SJSA1 (cell line): ENCODE measurements at places on chromosomes 7 and 10. TPM values are rescaled to one million over a fixed set of nuclear protein-coding genes. Genes with fewer than 3 reads are reported as not detected.

- no peak for DNase-seq
- H3K36me3 ChIP-seq, result peaks cover 25% of the 10 kb centered on the region
- no peaks in the 10 kb centered on the region for H3K27me3 ChIP-seq
Observed at GRCh38 chr7:770741-771166, 43.7 kb upstream of the PRKAR1B start.

FAM180A gene
- 0.18 TPM in 1 of 2 replicates, not detected in the other for total RNA-seq

GRCh38 chr7:129713544-129713943 lies 102.0 kb downstream of the NRF1 start:
- H3K4me3 ChIP-seq, result no peak overlapping the region
- DNase-seq, result no peak
- no peak overlapping the region for H3K27ac ChIP-seq

DNA sequence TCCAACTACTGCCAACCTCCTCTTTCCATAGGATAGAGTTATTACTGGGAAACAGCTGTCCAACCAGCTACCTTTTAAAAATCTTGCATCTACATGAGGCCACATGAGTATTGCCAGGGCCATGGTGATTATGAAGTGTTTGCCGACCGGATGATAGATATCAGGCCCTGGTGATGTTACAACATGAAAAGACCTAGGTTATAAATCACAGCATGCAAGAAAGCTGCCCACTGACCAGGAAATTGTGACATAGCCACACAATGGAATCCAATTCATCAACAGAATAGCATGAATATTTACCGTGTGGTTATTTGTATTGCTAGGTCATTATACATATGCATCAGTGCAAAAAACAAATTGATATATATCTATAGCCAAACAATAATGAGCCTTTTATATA lies 517.0 kb downstream of the INHBA start:
- H3K4me1 ChIP-seq, result peaks cover 52% of the 10 kb centered on the region
- H3K27me3 ChIP-seq, result no peaks in the 10 kb centered on the region
- no peak overlapping the region for H3K27ac ChIP-seq
